Activated CD8-positive, alpha-beta T cell treated with anti-CD3 and anti-CD28 coated beads, Interleukin-2, amount 10 ng/mL, durations not matched to agents 7 days and 5 days (primary cell): ENCODE measurements at places on chromosomes 13 and 19. TPM values are rescaled to one million over a fixed set of nuclear protein-coding genes. Genes with fewer than 3 reads are reported as not detected.

GRCh38 chr13:23609414-23609760 lies 39.2 kb downstream of the TNFRSF19 start:
- DNase-seq = no peak

- DNase-seq = no peak
Measured at GRCh38 chr13:111204438-111205177, 89.5 kb downstream of the ARHGEF7 start.

- no peak for DNase-seq
Measured at GRCh38 chr19:46944123-46944748, 75.4 kb upstream of the NPAS1 start.

- peak; percentile 60 for DNase-seq
Measured at GRCh38 chr19:58021541-58022282, 12.1 kb upstream of the ZSCAN1 start.

DNA sequence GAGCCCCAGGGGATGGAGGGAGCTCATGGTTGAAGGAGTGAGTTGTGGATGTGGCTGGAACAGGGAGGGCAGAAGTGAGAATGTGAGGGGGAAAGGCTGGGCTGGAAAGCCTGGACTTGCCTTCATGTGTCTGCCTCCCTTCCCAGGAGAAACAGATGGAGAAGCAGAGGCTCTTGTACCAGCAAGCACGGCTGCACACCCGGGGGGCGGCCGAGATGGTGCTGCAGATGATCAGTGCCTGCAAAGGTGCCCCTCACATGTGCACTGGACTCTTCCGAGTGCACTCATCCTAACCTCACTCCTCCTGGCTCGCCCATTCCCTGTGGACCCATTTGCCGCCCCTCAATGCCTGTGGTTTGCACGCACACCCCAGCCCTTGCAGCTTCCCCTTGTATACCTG lies 83.2 kb downstream of the MAP4K1 start:
- DNase-seq = no peak

DNA sequence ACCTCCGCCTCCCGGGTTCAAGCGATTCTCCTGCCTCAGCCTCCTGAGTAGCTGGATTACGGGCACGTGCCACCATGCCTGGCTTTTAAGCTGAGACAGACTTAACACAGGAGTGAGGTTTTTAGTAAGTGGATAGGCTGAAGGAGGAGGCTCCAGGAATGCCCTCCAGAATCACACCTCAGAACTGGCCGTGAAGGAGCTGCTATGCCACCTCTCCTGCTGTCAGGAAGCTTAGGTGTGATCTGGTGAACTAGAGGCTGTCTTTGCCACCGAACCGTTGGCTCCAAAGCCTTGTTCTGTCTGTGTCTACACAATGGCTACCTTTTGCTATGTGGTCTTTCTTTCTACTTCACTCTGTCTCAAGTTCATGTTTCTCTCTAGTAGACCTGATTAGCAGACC lies 4.2 kb downstream of the PDCD2L start:
- no peak for DNase-seq

- DNase-seq = no peak
Measured at GRCh38 chr19:13727798-13728197, 36.5 kb upstream of the MRI1 start.

GRCh38 chr19:48203222-48203793 lies 32.8 kb downstream of the ZSWIM9 start:
- DNase-seq = no peak

DNA sequence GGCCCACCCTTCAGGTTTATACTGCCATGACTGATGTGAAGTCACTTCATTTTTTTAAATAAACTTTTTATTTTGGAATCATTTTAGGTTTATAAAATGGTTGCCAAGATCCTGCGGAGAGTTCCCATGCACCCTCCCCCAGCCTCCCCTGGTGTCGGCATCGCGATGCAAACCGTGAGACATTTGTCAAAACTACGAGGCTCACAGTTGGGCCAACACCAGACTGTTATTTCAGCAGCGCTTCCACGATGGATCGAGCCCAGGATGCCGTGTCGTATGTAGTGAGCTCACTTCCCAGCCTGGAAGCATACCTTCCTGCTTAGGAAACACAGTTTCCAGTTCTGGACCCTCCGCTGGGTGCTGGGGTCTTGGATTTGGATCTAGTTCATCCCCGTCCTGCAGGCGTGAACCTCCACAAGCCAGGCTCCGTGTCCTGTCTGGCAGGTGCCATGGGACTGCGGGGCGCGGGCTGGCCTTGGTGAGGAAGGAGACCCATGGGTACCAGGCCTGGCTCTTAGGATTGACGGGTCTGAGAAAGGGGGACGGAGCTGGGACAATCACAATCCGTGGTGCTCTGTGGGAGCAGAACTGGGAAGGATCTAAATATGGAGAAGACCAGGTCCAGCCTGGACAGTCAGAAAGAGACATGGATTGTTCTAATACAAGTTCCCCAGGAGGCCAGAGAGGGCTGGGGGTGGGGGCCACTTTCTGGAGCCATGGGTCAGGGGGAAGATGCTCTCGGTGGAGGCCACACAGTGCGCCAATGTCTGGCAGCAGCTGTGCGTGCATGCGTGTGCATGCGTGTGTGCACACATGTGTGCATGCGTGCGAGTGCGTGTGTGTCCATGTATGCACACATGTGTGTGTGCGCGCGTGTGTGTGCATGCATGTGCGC lies 2.4 kb upstream of the SBK2 start:
- DNase-seq = no peak

DNA sequence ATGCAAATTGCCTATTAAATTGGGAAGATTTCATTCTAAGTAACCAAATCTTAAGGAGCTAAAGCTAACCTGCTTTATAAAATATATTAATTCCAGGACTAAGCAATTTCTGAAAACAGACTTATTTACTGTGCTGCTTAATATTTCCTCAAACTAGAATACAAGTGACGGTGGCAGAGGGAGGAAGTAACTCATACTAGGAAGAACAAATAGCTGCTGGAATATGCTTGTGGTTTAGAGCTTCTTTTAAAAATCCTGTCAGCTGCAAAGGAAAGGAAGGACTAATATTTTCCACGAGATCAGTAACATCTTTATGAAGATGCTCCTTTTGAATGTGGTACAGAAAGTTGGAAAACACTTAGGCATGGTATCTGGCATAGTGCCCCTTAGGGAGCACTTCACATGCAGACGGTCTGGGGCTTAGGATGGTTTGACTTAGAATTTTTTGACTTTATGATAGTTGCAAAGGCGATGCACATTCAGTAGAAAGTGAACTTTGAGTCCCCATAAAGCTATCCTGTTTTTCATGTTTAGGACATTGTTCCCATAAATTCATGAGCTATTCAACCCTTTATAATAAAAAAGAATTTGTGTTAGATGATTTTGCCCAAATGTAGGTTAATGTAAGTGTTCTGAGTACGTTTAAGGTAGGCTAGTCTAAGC lies 3.4 kb upstream of the HNRNPA1L2 start:
- DNase-seq = no peak

- no peak for DNase-seq
Measured at GRCh38 chr19:40690050-40690692, at the start of gene NUMBL. NUMBL (minus strand) TSS chr19:40690651; CDS start chr19:40690483, 168 bp downstream.

- DNase-seq = no peak
Measured at GRCh38 chr19:2678044-2678671, 24.3 kb downstream of the GNG7 start.

DNA sequence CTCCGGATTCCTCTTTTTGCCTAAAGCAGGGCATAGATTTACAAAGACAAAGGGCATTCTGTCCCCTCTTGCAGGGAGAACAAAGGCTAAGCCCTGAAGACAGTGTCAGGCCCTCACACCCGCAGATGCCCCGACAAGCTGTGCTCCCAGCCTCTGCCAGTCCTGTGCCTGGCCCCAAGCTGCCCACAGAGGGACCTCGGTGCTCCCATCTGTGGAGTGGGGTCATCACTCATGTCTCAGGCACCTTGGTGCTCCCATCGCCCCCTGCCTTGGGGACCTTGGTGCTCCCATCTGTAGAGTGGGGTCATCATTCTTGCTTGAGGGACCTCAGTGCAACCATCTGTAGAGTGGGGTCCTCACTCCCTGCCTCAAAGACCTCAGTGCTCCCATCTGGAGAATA lies 24.3 kb downstream of the C13orf46 start:
- no peak for DNase-seq

DNA sequence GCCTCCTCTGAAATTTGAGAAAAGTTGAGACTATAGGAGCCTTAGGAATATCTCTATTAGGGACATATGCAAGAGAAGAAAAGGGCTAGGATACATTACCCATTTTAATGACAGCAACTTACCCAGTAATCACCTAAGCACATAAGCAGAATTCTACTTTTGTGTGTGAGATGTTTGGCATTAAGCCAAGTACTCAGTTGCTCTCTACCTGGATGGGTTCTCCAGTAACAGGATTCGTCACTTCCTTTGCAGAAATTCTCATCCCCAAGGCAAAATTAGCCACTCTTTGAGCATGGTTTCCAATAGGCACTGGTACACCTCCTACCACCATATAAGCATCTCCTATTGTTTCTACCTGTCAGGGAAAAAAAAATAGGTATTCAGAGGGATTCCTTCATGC lies 95.1 kb downstream of the C13orf42 start:
- no peak for DNase-seq

DNA sequence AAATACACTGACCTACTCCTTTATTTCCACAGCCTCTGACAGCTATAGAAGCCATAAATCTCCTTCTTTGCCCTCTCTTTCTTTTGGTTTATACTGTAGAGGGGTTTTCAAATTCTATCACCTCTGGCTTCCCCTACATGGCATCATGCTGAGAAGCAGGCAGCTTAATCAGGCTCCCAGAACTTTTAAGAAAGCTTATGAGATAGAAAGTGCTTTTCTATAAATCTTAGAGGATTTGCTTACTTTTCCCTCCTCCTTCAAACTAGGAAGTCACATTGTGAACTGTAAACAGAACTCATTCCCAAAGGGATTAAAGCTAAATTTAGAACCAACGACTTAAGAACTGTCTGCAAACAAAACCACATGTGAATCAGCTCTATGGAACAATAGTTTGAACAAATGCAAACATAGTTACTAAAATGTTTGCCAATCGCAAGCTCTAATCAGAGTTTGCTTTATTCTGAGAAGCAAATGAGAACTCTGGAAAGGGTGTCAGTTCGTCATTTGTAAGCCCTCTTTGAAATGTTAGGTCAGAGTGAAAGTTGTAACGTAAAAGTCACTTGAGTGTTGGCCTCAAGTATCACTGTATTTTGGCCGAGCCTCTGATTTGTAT lies 344.1 kb downstream of the RFC3 start:
- DNase-seq = no peak

- no peak for DNase-seq
Measured at GRCh38 chr19:2732157-2732725, 7.6 kb downstream of the SLC39A3 start.

DNA sequence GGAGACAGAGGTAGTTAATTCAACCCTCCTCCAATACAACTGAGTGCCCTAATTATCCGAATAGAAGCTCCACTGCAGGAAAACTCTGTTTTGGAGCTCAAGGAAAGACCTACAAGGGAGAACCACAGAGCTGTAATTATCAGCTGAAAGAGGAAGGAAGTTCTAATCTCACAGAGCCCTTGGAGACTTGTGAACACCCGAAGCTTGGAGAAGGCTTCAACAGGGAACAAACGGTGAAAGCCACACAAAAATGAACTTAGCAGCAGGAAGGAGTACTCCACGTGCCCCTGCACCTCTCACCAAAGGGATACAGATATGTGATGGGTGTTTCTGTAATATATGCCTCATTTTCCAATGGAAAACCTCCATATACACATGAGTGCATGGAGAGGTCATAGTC lies 61.1 kb downstream of the IRS2 start:
- DNase-seq = no peak

- DNase-seq = no peak
Measured at GRCh38 chr13:40590112-40590862, 76.2 kb downstream of the FOXO1 start.

GRCh38 chr13:90868321-90868920 lies 479.1 kb upstream of the MIR17HG start:
- no peak for DNase-seq

- no peak for DNase-seq
Measured at GRCh38 chr19:46058778-46059177, 18.0 kb upstream of the IGFL4 start.

DNA sequence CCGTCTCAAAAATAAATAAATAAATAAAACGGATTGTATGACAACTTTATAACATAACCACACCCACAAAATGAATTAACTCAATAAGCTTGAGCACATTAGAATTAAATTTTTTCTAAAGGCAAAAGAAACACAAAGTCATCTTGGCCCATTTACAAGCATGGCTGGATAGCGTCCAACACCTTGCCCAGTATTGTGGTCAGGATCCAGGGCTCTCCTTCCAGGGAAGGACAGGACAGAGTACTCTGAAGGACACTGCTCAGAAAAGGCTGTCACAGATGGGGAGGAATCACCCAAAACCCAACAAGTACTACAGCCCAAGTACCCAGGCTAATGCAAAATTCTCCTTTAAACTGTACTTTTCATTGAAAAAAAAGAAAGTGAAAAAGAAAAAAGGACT lies 27.1 kb downstream of the SUGP2 start:
- DNase-seq = no peak

GRCh38 chr13:109924376-109924775 lies 138.0 kb upstream of the IRS2 start:
- DNase-seq = no peak

- no peak for DNase-seq
Measured at GRCh38 chr19:4571305-4571917, 11.9 kb upstream of the SEMA6B start.

GRCh38 chr19:12495002-12495802 lies 10.6 kb upstream of the ZNF709 start:
- DNase-seq = peak; percentile 95

- peak; percentile 64 for DNase-seq
Measured at GRCh38 chr19:49327878-49328544, 3.0 kb upstream of the SLC6A16 start.

NTN5 gene
- total RNA-seq = 0.78 TPM

SIAH3 gene
- not detected for total RNA-seq

LRCH1 gene
- total RNA-seq = 15.3 TPM

CPB2 gene
- not detected for total RNA-seq

URI1 gene
- 54.3 TPM for total RNA-seq

SIGLEC12 gene
- 0.34 TPM for total RNA-seq

ATF5 gene
- total RNA-seq = 7.1 TPM

ZNF283 gene
- total RNA-seq = 4.9 TPM

SIGLEC11 gene
- not detected for total RNA-seq

DOCK9 gene
- 100 TPM for total RNA-seq

PRRG2 gene
- total RNA-seq = 1.9 TPM

GIPC3 gene
- total RNA-seq = 0.26 TPM
